ENCODE measurements at places on chromosomes 3 and 15.
A peak's percentile ranks its signal among the peaks of the same experiment; 100 is the strongest.

DNA sequence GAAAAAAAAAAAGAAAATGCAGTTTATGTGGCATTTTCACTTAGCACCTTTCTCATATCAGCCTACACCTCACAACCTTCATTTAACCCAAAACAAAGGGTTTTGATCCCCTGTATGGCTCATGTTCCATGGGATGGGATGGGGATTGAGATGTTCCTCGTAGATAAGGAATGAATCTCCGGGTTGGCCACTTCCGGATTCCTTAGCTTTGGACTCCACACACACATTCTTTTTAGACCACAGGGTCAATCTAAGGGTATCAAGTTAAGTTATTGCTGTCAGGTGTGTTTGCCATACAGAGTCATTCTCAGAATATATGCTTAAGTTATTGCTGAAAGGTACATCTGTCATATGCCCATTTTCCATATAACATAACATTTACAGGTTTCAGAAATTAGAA is 301.4 kb upstream of the TGFBR2 start:
- no peaks in the 10 kb centered on the region for H3K27me3 ChIP-seq
- H3K4me3 ChIP-seq = no peak overlapping the region
- no peaks in the 10 kb centered on the region for H3K36me3 ChIP-seq
- no peak for DNase-seq

- no peak for DNase-seq
- H3K36me3 ChIP-seq = peaks cover 98% of the 10 kb centered on the region
- no peak overlapping the region for H3K4me3 ChIP-seq
These were observed 76.6 kb downstream of the TBC1D2B start for GRCh38 chr15:78000927-78001249.

DNA sequence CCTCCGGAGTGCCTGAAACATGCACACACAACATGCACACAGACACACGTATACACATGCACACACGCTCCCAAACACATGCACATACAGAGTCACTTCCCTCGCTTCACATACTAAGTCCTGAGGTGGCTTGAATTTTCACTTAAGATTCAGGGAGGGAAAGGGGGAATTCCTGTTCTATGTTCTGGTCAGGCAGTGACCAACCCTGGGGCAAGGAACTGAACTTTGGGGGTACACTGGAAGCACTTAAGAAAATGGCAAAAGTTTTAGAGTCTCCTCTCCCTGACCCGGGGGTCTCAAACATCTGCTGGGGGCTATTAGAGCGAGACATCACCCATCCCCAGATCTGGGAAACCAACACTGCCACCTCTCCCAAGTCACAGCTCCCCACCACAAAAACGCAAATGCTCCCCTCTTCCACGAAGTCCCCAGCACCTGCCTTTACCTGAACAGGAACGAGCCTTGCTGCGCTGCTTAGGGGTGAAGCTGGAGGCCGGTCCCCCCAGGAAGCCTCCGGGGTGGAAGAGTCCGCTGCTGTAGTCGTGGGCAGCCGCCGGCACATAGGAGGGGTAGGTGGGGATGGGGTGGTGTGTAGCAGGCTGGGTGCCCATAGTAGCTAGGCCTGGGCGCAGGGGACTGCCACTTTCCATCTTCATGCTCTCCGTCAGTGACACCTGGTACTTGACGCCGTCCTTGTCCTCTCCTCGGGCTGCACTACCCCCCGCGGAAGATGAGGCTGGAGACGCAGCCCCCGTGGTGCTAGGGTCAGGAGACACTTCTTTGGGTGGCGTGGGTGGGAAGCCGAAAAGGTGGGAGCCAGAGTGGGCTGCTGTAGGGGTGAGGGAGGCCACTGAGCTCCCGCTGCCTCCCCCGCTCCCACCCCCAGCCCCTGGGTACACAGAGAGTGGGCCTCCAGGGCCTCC is 7.5 kb downstream of the GATA2 start:
- no peak for DNase-seq
- no peak overlapping the region for H3K4me3 ChIP-seq
- H3K36me3 ChIP-seq = no peaks in the 10 kb centered on the region
- H3K4me1 ChIP-seq = peaks cover 53% of the 10 kb centered on the region
- H3K27ac ChIP-seq = no peak overlapping the region

DNA sequence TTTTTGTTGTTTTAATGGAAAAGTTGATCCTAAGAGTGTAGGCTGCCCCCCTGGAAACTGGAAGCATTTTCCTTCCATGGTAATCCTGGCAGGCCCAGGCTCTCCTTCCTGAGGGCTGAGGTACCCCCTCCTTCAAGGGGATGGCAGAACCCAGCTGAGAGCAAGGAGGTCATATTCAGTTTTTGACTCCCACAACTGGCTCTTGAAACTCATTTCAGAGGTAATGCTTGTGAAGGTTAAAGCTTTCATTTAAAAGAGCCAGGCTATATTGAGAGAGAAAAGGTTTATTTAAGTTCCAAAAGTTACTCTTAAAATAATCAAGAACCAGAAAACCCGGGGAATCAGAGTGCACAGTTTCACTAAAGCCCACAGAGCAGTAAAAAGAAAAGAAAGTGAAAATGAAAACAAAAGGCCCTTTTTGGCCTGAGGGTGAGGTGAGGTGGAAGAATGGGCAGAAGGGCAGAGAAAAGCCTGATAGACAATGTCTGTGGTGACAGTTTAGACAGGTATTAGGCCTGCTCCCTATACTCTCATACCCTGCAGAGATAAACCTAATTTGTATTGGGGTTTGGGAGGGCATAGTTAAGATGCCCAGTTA is 47.0 kb upstream of the RBP1 start:
- no peak for DNase-seq
- no peaks in the 10 kb centered on the region for H3K4me1 ChIP-seq
- no peak overlapping the region for H3K27ac ChIP-seq
- H3K27me3 ChIP-seq = no peaks in the 10 kb centered on the region
- H3K36me3 ChIP-seq = no peaks in the 10 kb centered on the region

GRCh38 chr3:127970966-127971592 is 56.0 kb downstream of the KBTBD12 start:
- H3K27me3 ChIP-seq = no peaks in the 10 kb centered on the region
- DNase-seq = peak; percentile 40
- H3K27ac ChIP-seq = no peak overlapping the region
- H3K36me3 ChIP-seq = no peaks in the 10 kb centered on the region

DNA sequence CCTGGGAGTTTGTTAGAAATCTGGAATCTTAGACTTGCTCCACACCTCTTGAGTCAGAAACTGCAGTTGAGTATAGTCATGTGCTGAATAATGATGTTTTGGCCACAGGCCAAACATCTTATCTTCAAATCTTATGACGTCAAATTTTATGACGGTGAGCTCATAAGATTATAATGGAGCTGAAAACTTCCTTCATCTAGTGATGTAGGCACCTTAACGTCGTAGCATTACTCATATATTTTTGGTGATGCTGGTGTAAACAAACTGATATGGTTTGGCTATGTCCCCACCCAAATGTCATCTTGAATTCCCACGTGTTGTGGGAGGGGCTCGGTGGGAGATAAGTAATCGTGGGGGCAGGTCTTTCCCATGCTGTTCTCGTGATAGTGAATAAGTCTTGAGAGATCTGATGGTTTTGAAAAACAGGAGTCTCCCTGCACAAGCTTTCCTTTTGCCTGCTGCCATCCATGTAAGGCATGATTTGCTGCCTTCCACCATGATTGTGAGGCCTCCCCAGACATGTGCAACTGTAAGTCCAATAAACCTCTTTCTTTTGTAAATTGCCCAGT is 268.0 kb upstream of the PROK2 start:
- H3K36me3 ChIP-seq = peaks cover 2% of the 10 kb centered on the region
- H3K27ac ChIP-seq = no peak overlapping the region
- peaks cover 14% of the 10 kb centered on the region for H3K4me1 ChIP-seq

GRCh38 chr3:71456826-71457225 is 126.7 kb downstream of the FOXP1 start:
- peaks cover 34% of the 10 kb centered on the region for H3K4me1 ChIP-seq
- H3K27ac ChIP-seq = no peak overlapping the region
- no peaks in the 10 kb centered on the region for H3K27me3 ChIP-seq
- H3K36me3 ChIP-seq = no peaks in the 10 kb centered on the region

- no peak overlapping the region for H3K27ac ChIP-seq
- H3K36me3 ChIP-seq = no peaks in the 10 kb centered on the region
- no peaks in the 10 kb centered on the region for H3K4me1 ChIP-seq
These were observed 691.6 kb downstream of the ZNF385D start for GRCh38 chr3:21059404-21059803.

DNA sequence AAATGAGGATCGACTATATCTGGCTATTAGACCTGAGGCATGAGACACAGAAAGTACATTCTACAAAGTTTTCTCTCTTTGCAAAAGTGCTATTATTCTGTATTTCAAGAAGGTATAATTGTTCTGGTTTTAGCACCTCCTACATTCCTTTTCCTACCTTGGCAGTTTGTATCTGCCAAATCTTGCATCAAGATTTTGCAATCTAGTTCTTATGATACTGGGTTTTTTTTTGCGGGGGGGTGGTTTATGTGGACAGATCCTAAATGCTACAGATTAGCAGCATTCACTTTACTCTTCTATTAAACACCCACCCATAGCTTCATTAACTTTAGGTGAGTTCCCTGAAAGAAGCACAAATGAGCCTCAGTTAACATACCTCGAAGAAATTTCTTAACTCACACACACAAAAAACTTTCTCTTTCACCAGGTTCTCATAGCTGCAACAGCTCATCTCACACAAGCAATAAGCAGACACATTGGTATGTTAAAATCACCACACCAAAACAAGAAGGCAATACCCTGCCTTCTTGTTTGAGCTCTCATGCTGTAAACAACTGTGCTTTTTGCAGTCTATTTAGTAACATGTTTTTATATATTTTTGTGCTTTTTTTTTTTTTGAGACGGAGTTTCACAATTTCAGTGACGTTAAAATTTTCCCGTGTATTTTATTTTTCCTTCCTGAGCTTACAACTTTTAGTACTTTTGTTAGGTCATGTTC is 73.0 kb upstream of the VGLL4 start:
- H3K4me1 ChIP-seq = peaks cover 11% of the 10 kb centered on the region
- DNase-seq = no peak
- no peaks in the 10 kb centered on the region for H3K36me3 ChIP-seq
- H3K4me3 ChIP-seq = no peak overlapping the region
- no peak overlapping the region for H3K27ac ChIP-seq

DNA sequence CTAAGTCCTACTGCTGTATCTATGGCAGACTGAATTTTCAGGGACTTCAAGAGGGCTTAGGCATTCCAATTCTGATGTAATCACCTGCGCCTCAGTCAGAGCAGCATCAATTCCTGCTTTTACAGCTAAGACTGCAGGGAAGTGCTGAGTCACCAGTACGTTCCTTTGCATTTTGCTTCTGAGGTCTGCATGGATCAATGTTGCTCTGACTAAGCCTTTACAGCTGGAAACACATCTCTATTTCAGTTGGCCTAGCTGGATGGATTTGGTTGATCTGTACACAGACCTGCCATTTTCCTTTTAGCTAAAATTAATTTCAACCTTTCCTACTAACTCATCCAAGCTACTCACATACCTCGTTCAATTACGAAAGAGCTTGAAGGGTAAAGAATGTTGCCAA is 51.3 kb downstream of the ETV5 start:
- peaks cover 7% of the 10 kb centered on the region for H3K4me1 ChIP-seq
- H3K27me3 ChIP-seq = no peaks in the 10 kb centered on the region
- no peaks in the 10 kb centered on the region for H3K36me3 ChIP-seq
- DNase-seq = no peak
- H3K4me3 ChIP-seq = no peak overlapping the region

- peaks cover 16% of the 10 kb centered on the region for H3K4me1 ChIP-seq
- no peak overlapping the region for H3K27ac ChIP-seq
These were observed 154.5 kb upstream of the TBL1XR1 start for GRCh38 chr3:177351757-177352158.

GRCh38 chr3:104526901-104527401 is 839.8 kb upstream of the ALCAM start:
- no peak for DNase-seq
- no peaks in the 10 kb centered on the region for H3K36me3 ChIP-seq
- H3K27me3 ChIP-seq = no peaks in the 10 kb centered on the region
- H3K27ac ChIP-seq = no peak overlapping the region
- H3K4me3 ChIP-seq = no peak overlapping the region
- no peaks in the 10 kb centered on the region for H3K4me1 ChIP-seq

- peaks cover 63% of the 10 kb centered on the region for H3K36me3 ChIP-seq
- H3K27me3 ChIP-seq = no peaks in the 10 kb centered on the region
- no peak overlapping the region for H3K27ac ChIP-seq
- no peak overlapping the region for H3K4me3 ChIP-seq
- no peaks in the 10 kb centered on the region for H3K4me1 ChIP-seq
These were observed 40.7 kb downstream of the ATP2C1 start for GRCh38 chr3:130934442-130935089.

DNA sequence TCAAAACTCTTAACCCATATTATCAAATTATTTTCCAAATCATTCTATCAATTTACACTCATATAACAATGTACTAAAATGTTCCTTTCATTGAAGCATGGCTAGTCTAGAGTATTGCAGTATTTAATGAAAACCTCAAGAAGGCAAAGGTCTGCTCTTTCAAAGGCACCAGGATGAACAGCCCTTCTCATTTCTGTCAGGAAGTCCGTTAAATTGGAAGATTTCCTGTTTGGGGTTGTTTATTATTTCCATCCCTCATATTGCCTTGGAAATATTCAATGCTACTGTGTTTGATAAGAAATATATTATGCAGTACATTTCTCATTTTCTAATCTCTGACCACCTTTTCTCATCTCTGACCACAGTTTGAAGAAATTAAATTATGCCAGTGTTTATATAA is 25.1 kb downstream of the ACKR4 start:
- H3K27me3 ChIP-seq = no peaks in the 10 kb centered on the region
- DNase-seq = no peak
- H3K4me3 ChIP-seq = no peak overlapping the region
- H3K4me1 ChIP-seq = no peaks in the 10 kb centered on the region
- H3K36me3 ChIP-seq = peaks cover 11% of the 10 kb centered on the region
- no peak overlapping the region for H3K27ac ChIP-seq

- DNase-seq = no peak
- no peaks in the 10 kb centered on the region for H3K4me1 ChIP-seq
- no peaks in the 10 kb centered on the region for H3K27me3 ChIP-seq
- H3K27ac ChIP-seq = no peak overlapping the region
These were observed 55.8 kb upstream of the LMCD1 start for GRCh38 chr3:8445861-8446260.

Data from CD14-positive monocyte (primary cell).